Suppressor macrophage treated with lipopolysaccharide for 1 hour (primary cell): ENCODE measurements at places on chromosomes 6 and 20.

DNA sequence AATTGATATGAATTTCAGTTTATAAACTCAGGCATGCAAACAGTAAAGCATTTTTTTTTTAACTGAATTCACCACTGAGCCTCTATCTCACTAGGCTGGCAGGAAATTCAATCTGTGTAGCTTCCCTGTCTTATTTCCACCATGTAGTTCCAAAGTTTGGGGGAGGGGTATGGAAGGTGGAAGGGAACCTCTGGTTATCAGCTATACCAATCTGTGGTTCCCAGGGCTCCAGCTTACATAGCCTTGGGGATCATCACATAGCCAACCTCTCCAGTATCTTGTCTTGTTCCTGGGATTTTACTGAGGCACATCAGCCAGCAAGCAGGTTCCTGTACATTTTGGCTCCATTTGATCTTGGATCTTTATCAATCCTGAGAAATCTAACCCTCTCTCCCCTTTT lies 15.6 kb downstream of the RAD21L1 start:
- DNase-seq, result no peak

GRCh38 chr6:118544105-118544504 lies 4.0 kb upstream of the PLN start:
- no peak for DNase-seq

DNA sequence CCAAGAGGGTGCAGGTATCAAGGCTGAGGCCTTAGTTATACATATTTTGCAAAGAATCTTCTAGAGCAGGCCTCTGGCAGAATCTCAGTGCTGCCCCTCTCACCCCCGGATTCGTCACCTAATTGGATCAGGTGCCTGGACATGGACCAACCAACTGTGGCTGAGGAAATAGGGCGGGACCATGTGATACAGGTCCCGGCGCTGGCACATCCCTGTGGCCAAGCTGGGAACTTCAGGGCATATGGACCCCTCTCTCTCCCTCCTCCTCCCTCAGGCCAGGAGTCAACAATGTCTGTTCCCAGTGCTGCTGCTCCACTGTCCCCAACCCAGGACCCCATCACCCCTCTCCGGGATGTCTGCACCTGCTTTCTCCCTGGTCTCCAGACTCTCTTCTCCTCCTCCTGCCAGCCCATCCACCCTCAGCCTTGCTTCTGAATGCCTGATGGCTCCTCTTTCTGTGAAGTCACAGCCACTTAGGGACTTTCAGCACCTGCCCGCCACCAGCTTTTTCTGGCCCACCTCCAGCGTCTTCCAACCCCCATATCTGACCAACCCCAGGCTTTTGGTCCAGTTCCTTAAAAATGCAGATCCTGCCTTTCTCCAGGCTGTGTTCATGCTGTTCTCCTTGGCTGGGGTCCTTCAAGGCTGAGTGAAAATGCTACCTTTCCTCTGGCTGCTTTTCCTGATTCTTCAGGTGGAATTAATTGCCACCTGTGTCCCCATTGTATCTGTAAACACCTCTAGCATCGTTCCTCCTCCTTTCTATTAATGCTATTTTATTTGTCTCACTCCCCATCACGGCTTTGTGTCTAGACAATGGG lies 19.0 kb upstream of the MLN start:
- DNase-seq, result no peak

- peak; percentile 12 for DNase-seq
These were observed 166.3 kb downstream of the KCNQ5 start for GRCh38 chr6:72788188-72788587.

DNA sequence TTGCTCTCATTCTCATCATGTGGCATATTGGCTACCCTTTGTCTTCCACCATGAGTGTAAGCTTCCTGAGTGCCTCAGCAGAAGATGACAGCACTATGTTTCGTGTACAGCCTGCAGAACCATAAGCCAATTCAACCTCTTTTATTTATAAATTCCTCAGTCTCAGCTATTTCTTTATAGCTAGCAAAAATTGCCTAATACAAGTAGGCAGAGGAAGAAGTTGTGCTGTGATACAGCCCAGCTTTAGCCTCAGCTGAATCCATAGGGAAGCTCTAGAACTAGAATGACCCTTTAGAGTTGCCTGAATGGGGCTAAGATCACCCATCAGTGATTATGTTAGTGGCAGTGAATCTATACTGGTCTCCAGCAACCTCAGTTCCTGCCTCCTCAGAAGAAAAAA lies 19.0 kb upstream of the SERINC1 start:
- DNase-seq, result no peak

DNA sequence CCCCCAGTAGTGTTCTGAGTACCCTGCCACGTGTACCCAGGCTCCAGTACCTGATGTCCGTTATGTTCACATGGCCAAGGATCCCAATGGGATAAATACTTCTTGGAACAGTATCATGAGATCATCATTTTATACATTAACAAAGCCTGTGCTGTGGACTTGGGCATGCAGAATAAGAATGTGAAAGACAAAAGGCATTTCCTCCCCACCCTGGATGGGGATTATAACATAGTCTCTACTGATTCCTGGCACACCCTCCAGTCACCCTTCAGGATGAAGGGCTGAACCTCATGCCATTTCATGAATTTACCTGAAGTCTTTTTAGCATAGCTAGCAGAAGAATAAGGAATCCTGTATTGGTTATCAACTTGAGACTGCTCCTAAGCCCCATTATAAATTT lies 2.8 kb downstream of the TNFRSF21 start:
- no peak for DNase-seq

GRCh38 chr6:158022749-158023596 lies 41.3 kb downstream of the SYNJ2 start:
- DNase-seq, result no peak

DNA sequence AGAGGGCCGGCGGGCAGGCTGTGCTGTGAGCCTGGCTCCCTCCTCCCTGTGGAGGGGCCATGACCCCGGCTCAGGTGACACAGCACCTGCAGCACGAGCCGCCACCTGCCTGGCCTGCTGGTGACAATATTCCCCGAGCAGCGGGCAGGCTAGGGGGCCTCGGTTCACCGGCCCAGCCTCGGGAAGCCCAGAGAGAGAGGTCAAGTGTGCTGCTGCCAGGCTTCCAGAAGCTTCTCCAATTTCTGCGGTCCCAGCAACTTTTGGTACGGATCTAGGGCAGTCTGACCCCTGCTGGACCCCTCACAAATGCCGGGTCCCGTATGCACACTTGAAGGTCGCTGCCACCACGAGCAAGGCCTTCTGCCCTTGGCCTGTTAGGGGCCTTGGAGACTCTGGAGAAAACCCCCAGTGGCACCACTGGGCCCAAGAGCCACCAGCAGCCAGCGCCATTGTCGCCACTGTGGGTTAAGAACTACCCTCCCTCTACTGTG lies 38.6 kb upstream of the NOL4L start:
- DNase-seq, result no peak

GRCh38 chr20:40766790-40767614 lies 78.0 kb upstream of the MAFB start:
- no peak for DNase-seq

DNA sequence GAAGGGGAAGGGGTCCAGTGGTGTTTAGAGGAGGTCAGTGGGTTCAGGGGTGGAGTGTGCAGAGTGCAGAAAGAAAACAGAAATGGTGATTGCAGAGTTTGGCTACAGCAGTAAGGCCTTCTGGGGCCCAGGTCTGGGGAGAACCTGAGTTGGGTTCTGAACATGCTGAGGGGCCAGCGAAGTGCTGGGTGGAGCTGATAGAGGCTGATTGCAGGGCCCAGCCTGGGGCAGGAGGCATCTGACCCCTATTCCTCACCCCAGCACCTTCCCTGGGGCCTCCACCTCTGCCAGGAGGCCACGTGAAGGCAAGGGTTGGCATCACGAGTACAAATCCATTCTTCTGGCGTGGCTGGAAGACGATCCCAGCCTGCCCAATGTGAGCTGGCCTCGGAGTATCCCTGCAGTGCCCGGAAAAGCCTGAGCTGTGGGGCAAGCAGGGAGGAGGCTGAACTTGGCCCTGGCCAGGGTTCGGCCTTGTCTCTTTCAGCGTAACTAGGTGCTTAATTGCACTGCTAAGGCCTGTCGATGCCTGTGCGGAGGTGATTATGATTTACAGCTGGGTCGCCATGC lies 35.3 kb downstream of the VSTM2L start:
- DNase-seq, result no peak

DNA sequence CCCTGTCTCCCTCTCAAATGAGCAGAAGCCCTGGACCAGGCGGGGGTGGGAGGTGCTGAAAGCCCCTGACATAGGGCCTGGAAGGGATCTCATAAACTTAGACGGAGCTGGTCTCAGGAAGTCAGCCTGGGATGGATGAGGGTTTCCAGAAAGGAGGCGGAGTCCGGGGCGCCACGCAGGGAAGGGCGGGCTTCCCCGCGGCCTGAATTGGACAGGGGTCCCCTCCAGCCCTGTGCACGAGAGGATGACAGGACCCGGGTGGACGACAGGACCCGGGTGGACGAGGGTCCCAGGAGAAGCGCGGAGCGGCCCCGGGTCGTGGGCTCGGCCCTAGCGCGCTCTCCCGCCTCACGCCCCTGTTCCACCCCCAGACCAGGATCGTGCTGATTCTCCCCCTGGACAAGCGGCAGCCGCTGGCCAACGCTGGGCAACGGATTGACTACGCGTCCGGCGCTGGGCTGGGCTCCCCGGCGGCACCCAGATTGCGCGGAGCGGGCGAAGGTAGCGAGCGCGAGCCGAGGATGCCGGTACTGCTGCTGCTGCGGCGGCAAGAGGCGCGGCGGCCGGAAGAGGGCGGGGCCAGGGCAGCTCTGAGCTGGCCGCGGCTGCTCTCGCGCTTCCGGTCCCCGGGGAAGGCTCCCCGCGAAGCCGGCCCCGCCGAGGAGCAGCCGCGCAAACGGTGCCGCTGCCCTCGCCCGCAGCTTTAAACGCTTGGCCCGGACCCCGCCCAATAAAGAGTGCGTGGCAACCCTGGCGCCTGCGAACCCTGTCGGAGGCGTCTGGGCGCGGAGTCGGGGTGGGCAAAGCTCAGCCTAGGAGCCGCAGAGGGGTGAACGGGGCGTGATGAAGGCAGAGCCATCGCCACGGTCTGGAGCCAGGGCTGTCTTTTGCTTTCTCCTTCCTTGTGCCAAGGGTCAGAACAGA lies 1.3 kb downstream of the C20orf144 start:
- peak; percentile 87 for DNase-seq

DNA sequence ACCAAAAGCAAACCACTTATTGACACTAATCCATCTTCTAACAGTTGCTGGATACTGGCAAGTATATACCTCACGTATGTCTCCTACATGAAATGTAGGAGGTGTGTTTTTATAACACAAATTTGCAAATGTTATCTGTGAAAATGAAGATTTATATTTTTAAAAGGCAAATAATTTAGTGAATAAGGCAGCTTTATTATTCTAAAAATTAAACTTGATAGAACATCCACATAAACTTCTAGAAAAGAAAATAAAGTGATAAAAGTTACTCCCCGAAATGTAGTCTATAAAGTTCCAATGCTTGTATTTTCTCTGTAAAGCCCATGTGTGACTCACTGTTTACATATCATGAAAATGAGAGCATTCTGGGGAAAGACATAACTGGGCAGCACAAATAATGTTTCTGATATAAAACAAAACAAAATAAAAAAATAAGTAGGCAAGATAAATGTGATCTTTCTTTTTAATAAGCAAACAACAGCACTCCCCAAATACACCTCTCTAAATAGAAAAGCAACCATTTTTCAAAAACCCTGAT lies 84.4 kb downstream of the MAP7 start:
- no peak for DNase-seq

GRCh38 chr6:24064106-24064505 lies 61.9 kb upstream of the NRSN1 start:
- DNase-seq, result peak; percentile 30

- DNase-seq, result no peak
These were observed 211.9 kb downstream of the PREX1 start for GRCh38 chr20:48615871-48616270.

DNA sequence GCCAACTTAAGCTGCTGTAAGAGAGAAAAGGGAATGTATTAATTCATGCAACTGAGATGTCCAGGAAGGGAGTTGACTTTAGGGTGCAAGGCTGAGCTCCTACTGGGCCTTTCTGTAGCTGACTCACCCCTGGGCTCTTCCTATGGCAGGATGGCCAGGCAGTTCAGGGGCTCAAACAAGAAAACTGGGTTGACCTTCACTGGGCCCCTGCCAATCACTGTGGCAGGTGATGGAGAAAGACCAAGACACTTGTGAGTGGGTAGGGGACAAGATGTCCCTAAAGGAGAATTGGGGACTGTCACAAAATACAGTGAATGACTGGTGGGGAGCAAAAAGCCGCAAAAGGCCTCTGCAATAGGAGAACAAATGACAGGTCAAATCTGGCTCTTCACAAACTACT lies 21.5 kb upstream of the RALGAPA2 start:
- peak; percentile 39 for DNase-seq

- no peak for DNase-seq
These were observed 44.1 kb downstream of the ELOVL2 start for GRCh38 chr6:10999994-11000393.

DNA sequence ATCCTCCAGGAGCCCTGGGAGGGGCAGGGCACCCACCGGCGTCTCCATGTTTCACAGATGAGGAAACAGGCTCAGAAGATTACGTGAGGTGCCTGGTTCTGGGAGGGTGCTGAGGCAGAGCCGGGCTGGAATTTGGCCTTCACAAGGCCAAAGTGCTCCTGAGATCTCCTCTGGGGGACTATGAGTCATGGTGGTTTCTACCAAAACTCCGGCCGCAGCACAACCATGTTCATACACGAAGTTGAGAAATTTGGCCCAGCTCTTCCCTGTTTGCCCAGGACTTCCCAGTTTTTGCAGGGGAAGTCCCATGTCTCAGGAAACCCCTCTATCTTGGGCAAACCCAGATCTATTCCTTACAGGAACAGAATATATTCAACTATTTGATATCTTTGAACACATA lies 172.9 kb upstream of the CDYL start:
- peak; percentile 95 for DNase-seq

DNA sequence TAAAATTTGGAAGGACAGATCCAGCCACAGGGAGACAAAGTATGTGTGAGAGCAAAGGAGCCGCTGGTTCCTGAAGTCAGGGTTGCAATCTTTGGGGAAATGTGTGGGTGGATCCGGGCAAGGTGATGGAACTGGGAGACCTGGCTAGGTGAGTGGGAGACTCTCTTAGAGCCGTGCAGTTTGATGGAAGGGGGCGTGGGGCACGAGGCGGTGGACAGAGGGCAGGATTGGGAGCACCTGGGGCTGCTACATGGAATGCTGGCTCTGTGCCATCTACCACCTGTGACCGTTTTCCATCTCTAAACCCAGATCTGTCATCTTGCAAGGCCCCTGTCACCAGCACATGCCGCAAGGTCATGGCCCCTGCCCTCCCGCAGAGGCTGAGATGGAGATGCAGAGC lies 268.4 kb downstream of the SMOC2 start:
- DNase-seq, result no peak
